ENCODE measurements at places on chromosomes 11 and 22. TPM values are rescaled to one million over a fixed set of nuclear protein-coding genes. Genes with fewer than 3 reads are reported as not detected.

CTTN gene
- 71.5 TPM for total RNA-seq

OR6M1 gene
- not detected for total RNA-seq

OR5T1 gene
- total RNA-seq, result not detected

C11orf16 gene
- not detected for total RNA-seq

SHISA8 gene
- total RNA-seq, result 1.0 TPM

ANO9 gene
- total RNA-seq, result not detected

FGF4 gene
- 1.6 TPM for total RNA-seq

IL17REL gene
- not detected for total RNA-seq

Data from skeletal muscle tissue (tissue), 5 donors.